ENCODE measurements at places on chromosomes 4 and X.

DNA sequence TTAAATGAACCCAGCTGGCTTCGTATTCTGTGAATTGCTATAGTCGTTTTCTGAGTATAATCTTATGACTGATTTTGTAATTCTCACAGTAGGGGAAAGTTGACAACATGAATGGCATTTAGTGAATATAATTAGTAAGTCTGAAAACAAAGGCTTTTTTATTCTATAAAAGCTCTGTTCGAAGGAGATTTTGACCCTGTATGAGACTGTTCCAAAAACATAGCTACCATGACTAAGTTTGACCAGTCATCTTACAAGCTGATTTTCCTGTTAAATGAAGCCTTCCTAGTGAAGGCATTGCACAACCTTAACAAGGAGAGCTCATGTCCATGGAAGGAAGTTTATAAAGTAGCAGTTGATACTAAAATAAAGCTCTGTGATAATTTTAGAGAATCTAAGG is 242.3 kb downstream of the RPA4 start:
- no peak for DNase-seq

GRCh38 chr4:16443504-16444088 is 217.3 kb upstream of the TAPT1 start:
- DNase-seq = no peak

DNA sequence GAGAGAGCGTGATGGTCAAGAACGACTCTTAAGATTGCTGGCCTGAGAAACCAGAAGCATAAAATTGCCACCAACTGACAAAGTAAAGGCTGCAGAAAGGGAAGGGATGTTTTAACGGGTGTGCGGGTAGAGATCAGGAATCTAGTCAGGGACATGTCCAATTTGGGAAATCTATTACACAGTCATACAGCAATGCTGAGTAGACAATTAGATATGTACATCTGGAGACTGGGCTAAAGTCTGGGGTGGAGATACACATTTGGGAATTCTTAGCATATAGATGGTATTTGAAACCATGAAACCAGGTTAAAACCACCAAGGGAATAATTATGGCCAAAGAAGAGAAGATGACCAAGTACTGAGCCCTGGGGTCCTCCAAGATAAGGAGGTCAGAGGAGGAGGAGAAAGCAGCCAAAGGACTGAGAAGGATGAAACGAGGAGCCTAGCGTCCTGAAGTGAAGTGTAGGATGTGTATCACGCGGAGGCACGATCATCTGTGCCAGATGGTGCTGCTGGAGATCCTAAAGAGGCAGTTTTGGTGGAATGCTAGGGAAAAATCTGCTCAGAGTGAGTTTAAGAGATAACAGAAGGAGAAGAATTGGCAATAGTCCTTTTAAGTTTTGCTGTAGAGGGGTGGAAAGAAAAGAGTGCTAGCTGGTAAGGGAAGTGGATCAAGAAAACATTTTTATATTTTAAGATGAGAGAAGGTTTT is 36.5 kb downstream of the SEC24D start:
- DNase-seq = no peak

- DNase-seq = no peak
Observed at GRCh38 chrX:121161501-121161933, 114.1 kb downstream of the GLUD2 start.

Data from NCI-H187 (cell line).